ENCODE measurements at places on chromosomes 12 and 14.

DNA sequence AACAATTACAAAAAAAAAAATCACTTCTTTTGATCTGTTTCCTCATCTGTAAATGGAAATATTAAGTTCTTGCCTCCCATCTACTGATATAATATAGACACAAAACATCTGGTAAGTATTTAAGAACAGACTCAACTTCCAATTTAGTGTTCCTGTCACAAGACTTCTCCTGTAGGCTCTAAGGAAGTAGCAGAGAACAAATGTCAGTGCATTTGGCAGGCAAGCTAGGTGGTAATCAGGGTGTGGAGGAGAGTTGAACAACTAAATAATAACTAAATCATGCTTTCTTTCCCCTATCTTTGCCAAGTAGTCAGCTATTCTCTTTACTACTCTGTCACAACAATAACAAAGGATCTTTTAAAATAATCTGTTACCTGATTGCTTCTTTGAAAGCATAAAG is 22.1 kb downstream of the BAZ1A start:
- DNase-seq, result no peak

GRCh38 chr12:132056320-132056719 is 87.8 kb downstream of the DDX51 start:
- DNase-seq, result no peak

GRCh38 chr12:113128802-113129663 is 6.5 kb downstream of the RASAL1 start:
- DNase-seq, result no peak

- DNase-seq, result no peak
These were observed 209.1 kb downstream of the CCDC59 start for GRCh38 chr12:82149045-82149444.

DNA sequence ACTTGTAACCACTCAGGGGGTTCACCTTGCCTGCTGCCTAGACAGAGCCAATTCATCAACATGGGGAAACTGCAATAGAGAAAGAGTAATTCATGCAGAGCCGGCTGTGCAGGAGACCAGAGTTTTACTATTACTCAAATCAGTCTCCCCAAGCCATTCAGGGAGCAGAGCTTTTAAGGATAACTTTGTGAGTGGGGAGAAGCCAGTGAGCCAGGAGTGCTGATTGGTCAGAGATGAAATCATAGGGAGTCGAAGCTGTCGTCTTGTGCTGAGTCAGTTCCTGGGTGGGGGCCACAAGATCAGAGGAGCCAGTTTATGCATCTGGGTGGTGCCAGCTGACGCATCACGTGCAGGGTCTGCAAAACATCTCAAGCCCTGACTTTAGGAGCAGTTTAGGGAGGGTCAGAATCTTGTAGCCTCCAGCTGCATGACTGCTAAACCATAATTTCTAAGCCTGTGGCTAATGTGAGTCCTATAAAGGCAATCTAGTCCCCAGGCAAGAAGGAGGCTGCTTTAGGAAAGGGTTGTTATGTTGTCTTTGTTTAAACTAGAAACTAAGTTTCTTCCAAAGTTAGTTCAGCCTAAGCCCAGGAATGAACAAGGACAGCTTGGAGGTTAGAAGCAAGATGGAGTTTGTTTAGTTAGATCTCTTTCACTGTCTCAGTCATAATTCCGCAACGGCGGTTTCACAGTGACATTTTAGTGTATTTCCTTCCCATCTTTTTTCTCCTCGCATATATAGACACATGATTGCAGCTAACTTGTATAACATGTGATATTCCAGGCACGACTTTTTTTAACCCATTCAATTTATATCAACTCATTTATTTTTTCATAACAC is 68.9 kb upstream of the NCOR2 start:
- DNase-seq, result peak; percentile 76

DNA sequence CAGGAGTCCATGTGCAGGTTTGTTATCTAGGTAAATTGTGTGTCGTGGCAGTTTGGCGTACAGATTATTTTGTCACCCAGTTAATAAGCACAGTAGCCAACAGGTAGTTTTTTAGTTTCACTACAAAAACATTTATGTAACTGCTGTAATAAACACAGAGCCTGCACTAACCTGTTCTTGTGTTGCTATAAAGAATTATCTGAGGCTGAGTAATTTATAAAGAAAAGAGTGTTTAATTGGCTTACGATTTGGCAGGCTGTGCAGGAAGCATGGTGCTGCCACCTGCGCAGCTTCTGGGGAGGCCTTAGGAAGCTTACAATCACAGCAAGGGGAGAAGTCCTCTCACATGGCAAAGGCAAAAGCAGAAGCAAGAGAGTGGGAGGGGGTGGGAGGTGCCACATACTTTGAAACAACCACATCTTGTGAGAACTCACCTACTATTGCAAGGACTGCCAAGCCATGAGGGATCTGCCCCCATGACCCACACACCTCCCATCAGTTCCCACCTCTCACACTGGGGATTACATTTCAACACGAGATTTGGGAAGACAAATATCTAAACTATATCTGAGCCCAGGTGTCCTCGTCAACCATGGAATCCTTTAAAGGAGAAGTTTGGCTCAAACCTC is 266.4 kb upstream of the GRIP1 start:
- no peak for DNase-seq

DNA sequence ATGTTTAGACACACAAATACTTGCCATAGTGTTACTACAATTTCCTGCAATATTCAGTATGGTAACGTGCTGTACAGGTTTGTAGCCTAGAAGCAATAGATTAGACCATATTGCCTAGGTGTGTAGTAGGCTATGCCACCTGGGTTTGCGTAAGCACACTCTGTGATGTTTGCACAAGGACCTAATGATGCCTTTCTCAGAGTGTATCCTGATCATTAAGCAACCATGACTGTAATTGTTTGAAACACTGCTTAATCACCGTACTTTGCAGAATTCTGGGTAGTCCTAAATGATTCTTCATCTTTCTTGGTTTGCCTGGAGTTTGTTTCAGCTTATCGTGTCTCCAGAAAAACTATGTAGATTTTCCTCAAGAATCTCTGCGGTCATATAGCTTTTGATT is 11.2 kb upstream of the TCP11L2 start:
- no peak for DNase-seq

- peak; percentile 3 for DNase-seq
These were observed 13.8 kb downstream of the ARMH4 start for GRCh38 chr14:58138031-58138713.

- DNase-seq, result no peak
These were observed 7.9 kb downstream of the TMEM63C start for GRCh38 chr14:77189479-77189878.

- DNase-seq, result no peak
These were observed 55.1 kb upstream of the FRMD6 start for GRCh38 chr14:51596488-51597117.

- DNase-seq, result no peak
These were observed 1377.5 kb upstream of the FLRT2 start for GRCh38 chr14:84152452-84152851.

DNA sequence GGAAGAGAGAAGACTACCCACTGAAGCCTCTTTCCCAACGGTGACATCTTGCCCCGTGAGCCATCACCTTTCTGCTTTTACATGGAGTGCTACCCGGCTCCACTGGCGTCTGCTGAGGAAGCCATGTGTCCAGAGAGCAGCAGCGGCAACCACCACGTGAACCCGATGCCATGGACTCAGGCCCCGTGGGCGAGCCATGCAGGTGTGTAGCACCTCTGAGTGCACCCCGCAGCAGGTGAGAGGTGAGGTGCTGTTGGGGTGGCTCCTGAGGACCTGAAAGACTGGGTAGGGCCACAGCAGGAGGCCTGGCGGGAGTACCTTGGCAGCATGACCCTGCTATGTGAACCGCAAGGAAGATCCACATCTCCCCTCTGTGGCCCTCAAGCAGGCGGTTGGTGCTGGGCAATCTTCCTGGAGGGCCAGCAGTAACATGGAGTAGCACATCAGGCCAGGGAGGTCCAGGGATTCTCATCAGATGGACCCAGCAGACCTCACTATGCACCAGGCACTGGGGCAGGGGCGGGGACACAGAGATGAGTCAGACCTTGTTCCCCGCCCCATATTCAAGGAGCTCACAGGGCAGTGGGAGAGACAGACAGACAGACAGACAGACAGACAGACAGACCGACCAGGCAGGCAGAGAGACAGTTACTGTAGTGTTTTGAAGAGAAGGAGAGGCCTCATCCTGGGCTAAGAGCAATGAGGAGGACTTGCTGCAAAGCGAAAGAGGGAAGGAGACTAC is 129.6 kb downstream of the PAPOLA start:
- DNase-seq, result no peak

DNA sequence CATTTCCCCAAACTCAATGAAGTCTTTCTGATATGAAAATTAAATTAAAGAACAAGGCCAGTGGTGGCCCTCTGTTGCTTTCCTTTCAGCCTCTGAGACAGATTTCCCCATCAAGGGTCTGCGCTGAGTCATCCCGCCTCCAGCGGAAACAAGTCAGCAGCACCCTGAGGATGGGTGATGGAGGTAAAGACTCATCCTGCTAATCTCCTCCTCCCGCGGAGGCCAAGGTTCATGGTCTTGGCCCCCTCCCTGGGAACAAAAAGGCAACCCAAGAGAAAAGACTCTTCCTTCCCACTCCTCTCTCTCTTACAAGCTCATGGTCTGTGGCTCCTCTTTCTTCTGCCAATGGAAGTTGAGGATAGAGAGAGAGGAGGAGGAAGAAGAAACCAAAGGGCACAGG is 9.0 kb upstream of the NUMB start:
- DNase-seq, result peak; percentile 69

DNA sequence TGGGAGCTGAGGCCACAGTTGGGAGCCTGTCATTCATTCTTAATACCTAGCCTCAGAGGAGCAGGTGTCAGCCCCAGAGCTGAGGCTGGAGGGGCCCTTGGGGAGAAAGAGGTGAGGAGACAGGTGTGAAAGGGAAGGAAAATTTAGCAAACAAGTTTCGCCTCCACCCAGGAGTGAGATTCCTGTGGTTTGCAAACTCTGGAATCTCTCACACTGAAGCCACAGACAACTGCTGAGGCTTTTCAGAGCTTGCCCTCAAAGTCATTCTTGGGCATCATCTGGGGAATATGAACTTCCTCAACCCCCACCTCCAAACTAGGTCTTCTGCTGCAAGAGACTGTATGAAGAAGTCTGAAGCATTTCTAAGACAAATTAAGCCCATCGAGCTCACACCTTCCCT is 589.5 kb upstream of the TBX3 start:
- no peak for DNase-seq

DNA sequence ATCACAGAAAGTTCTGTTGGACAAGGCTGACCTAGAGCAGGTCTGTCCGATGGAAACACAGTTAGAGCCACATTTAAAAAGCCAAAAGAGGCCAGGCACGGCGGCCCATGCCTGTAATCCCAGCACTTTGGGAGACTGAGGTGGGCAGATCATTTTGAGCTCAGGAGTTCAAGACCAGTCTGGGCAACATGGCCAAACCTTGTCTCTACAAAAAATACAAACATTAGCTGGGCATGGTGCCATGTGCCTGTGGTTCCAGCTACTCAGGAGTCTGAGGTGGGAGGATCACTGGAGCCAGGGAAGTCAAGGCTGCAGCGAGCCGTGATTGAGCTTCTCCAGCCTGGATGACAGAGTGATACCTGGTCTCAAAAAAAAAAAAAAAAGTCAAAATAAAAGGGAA is 14.9 kb downstream of the UBE3B start:
- DNase-seq, result no peak

DNA sequence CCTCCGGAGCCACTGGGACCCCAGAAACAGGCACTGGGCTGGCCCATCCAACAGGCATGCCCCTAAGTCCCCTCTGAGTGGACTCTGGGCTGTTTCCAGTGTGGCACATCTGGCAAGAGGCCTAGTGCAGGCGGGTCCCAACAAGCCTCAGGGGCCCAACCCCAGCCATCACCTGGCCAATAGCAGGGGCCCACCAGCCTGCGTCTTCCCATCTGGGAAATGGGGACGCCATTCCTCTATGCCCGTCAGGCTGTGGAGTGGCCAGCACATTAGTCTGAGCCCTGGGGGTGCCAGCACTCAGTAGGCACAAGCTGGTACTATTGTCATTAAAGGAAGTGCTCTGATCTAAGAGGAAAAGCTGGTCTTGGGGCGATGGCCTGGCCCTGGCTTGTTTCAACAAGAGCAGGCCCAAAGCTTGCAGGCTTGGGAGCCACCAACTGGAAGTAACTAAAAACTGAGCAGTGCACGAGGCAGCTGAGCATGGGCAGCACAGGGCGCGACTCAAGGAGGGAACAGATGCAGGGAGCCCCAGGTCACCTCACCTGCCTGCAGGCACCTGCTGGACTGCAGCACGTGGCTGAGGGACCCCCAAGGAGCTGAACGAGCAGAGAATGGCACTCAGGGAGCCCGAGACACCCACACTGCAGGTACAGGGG is 8.4 kb downstream of the DEGS2 start:
- DNase-seq, result no peak

DNA sequence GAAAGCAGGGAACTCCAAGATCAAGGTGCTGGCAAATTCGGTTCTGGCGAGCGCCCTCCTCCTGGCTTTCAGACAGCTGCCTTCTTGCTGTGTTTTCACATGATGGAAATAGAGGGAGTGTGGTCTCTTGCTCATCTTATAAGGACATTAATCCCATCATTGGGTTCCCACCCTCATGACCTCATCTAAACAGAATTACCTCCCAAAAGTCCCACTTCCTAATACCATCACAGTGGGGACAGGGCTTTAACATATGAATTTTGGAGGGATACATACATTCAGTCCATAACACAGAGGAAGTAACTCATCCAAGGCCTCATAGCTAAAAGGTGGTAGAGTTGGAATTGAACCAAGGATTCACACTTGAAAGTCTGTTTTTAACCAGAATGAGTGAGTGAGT is 28.6 kb downstream of the DYRK2 start:
- DNase-seq, result no peak

DNA sequence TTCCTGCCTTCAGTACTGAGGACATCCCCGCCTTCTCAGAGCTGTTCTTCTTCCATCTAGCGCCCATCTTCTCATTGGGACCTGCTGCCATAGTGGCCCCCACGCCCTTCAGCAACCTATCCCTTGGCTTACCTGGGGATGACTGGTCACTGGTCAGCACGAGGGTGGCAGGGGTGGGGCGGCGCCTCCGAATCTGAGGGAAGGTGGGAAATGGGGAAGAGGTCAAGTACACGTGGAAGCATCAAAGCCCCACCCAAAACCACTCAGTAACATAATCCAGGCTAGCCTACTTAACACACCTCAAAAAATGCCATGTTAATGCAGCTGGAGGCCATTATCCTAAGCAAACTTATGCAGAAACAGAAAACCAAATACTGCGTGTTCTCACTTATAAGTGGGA is 4.3 kb downstream of the PPP1R1A start:
- DNase-seq, result no peak

GRCh38 chr12:26712892-26713291 is 120.1 kb downstream of the ITPR2 start:
- DNase-seq, result no peak

DNA sequence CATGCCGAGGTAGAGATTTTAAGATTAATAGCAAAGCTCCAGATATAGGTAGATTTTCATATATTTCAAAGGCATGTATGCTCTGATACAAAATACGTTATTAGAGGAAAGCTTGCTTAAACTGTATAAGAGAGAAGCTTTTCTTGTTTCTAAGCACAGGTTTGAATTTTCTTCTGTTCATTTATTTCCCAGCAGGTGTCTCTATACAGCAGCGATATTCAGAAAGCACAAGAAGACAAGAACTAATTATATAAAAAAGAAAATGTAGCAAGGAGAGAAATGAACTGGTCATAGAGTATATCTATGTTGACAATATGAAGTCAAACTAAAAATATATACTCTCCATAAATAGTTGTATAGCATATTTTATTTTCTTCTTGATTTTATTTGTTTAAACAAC is 307.4 kb upstream of the NOVA1 start:
- DNase-seq, result no peak

GRCh38 chr14:98853063-98853729 is 418.8 kb downstream of the BCL11B start:
- no peak for DNase-seq
